ENCODE measurements at places on chromosomes 13 and 19. TPM values are rescaled to one million over a fixed set of nuclear protein-coding genes. Genes with fewer than 3 reads are reported as not detected.

Gene IGSF23
- total RNA-seq: not detected

Gene ZIK1
- 8.7 TPM for total RNA-seq

Gene SMAD9
- total RNA-seq: not detected

Gene KLK14
- 0.57 TPM for total RNA-seq

Gene TNFSF9
- 5.1 TPM for total RNA-seq

Gene TOMM40
- 215 TPM for total RNA-seq

Gene CYP4F2
- total RNA-seq: 0.36 TPM

Gene MAP4K1
- total RNA-seq: 165 TPM

Gene PRR19
- total RNA-seq: 1.1 TPM

Gene MEIOSIN
- total RNA-seq: 0.08 TPM

Gene PDE4C
- not detected for total RNA-seq

Gene CEACAM20
- total RNA-seq: not detected

Gene OPA3
- total RNA-seq: 14.5 TPM

Gene ACER1
- not detected for total RNA-seq

Gene LHB
- not detected for total RNA-seq

Gene CYP4F12
- total RNA-seq: 0.25 TPM

Gene CGB7
- not detected for total RNA-seq

Gene ZNF577
- total RNA-seq: 4.6 TPM

Gene PDX1
- not detected for total RNA-seq

Gene VMAC
- 1.9 TPM for total RNA-seq

Gene CYP2A7
- not detected for total RNA-seq

Gene DPF1
- 0.65 TPM for total RNA-seq

Gene CKM
- not detected for total RNA-seq

Gene CGB8
- total RNA-seq: not detected

Gene PPP5C
- total RNA-seq: 135 TPM

Gene KCNJ14
- 1.6 TPM for total RNA-seq

All from activated CD8-positive, alpha-beta memory T cell treated with anti-CD3 and anti-CD28 coated beads for 36 hours (primary cell).